ENCODE measurements at places on chromosomes 3 and 15.
A peak's percentile ranks its signal among the peaks of the same experiment; 100 is the strongest.

GRCh38 chr3:71978150-71978721 is 193.3 kb upstream of the PROK2 start:
- DNase-seq: peak; percentile 70

GRCh38 chr3:12966847-12967605 is 106.2 kb downstream of the IQSEC1 start:
- peak; percentile 24 for DNase-seq

GRCh38 chr3:133928903-133929607 is 33.4 kb upstream of the RAB6B start:
- DNase-seq: no peak

DNA sequence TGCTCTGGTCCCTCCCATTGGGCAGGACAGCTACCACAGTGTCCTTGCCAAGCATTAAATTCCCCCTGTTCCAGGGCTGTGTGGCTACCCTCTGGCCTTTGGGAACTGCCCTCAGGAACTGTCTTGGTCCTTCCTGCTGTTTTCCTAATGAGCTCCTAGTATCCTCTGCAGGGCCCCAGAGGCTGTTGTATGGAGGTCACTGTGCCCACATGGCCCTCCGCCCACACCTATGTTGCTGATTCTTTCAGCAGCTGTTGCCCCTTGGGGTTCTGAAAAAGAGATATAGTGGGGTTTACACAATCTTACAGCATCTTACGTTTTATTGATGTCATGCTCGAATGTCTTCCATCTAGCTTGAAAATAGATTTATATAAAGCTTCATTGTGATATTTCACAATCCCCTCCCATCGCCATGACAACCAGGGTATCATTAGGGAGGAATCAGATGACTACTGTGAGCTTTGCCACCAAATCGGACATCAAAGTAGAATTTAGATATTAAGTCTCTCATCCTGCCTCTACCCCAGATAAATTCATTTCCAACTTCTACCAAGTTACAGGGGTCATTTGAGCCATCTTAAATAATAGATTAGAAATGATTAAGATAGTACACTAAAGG is 97.1 kb upstream of the NR2E3 start:
- DNase-seq: no peak

DNA sequence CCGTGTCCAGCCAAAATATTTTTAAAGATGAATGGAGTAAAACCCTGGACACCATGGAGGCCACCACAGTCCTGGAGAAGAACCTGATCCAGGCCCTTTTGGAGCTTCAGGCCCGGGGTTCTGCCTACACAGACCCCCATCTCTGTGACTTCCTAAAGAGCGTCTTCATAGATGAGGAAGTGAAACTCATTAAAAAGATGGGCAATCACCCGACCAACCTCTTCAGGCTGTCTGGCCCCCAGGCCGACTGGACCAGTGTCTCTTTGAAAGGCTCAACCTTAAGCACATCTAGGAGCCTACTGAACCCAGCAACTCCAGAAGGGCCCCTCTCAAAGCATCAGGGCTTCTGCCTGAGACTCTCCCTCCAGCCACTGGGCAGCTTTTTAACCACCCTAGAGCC is 107.9 kb upstream of the FAM174B start:
- DNase-seq: no peak

- DNase-seq: no peak
These were observed 10.1 kb upstream of the CAPN3 start for GRCh38 chr15:42349186-42349585.

GRCh38 chr3:40608091-40608490 is 83.3 kb downstream of the ZNF621 start:
- DNase-seq: no peak

DNA sequence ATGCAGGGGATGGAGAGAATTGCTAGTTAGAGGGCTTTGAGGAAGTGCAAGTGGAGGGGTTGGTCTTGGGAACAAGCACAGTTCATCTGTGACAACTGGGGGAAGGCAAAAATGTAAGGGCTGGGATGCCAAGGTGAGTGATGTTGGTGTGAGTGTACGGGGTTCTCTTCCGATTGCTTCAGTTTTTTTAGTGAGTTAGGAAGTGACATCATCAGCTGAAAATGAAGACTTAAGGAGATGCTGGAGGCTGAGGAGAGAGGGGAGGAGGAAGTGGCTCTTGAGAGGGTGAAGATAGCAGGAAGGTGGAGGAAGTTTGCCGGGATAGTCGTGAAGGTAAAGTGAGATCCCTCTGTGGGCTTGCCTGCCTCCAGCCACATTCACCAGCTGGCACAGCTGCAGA is 12.7 kb downstream of the TICRR start:
- no peak for DNase-seq

GRCh38 chr3:107426223-107426622 is 49.0 kb downstream of the CCDC54 start:
- no peak for DNase-seq

GRCh38 chr3:193819117-193820010 is 226.4 kb downstream of the OPA1 start:
- no peak for DNase-seq

- no peak for DNase-seq
These were observed 11.0 kb upstream of the GHRL start for GRCh38 chr3:10303785-10304184.

DNA sequence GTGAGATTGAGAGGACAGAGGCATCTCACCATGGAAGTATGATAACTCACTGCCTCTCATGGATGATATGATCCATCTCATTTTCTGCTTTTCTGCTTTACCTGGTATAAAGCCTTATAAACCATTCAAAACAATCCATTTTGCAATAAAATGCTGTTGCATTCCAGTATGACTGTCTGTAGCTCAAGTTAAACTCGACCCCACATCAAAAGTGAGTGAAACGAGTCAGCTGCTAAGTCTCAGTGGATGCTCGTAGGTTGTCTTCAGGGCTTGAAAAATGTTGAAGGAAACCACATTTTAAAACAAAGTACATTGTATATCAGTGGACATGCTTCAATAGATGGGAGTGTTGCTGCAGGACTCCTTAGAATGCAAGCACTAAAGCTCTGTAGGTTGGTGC is 839.0 kb downstream of the TUSC7 start:
- DNase-seq: no peak

- no peak for DNase-seq
These were observed 45.2 kb upstream of the POLG start for GRCh38 chr15:89379818-89380217.

GRCh38 chr3:37308247-37308646 is 133.9 kb upstream of the LRRFIP2 start:
- DNase-seq: no peak

DNA sequence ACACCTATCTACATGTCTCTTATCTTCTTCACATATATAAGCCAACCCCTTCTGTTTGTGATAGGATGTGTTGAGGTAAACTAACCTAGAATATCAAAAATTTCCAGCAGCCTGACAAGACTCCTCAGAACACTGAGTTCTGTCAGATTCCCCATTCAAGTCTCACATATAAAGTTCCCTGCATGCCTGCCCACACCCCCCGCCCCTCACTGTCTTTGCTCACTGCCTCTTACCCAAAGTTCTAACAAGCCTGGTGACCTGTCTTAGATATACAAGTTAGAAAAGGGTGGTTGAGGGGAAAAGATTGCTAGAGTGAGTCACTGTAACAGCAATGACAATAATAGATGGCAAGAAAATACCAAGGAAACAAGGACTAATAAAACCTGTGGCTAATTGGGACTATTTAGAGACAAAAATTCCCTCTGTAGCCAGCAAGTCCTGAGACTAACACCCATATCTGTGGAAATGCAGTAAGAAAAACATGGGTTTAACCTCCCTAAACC is 40.1 kb downstream of the FBXO22 start:
- DNase-seq: peak; percentile 21

GRCh38 chr3:27869152-27869551 is 147.0 kb upstream of the EOMES start:
- no peak for DNase-seq

DNA sequence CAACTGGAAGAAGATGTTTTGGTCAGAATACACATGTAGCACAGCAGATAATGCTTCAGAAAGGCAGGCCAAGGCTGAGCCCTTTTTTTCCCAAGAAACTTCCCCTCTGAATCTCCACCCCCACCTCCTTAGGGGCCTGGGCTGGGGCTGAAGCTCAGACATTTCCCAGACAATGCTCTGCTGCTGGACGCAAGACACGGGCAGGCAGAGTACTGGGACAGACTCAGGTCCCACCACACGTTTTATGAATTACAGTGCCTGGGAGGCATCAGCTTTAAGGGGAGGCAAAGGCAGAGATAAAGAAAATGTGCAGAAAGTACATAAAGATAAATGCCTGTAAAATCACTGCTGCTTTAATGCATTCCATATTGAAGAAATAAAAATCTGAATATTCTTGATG is 479.4 kb downstream of the ERC2 start:
- DNase-seq: no peak

GRCh38 chr3:142445816-142446254 is 2.0 kb downstream of the XRN1 start:
- DNase-seq: no peak

DNA sequence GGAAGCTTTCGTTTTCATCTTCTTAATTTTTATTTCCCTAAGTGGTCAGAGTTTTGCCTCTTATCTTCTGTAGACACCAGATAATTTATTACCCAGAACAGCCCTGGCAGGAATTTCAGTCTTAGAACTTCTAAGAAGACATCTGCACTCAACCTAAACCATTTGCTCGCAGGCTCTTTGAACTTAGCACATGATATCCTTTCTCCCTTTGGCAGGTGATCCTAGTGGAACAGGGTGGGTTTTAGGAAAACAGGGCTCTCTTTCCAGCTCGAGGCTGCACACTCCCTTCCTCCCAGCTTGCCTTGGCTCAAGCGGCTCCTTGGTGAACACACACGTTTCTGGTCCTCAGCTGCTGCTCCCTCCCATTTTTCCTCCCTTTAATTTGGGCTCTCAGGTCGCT is 116.5 kb downstream of the THSD4 start:
- no peak for DNase-seq

DNA sequence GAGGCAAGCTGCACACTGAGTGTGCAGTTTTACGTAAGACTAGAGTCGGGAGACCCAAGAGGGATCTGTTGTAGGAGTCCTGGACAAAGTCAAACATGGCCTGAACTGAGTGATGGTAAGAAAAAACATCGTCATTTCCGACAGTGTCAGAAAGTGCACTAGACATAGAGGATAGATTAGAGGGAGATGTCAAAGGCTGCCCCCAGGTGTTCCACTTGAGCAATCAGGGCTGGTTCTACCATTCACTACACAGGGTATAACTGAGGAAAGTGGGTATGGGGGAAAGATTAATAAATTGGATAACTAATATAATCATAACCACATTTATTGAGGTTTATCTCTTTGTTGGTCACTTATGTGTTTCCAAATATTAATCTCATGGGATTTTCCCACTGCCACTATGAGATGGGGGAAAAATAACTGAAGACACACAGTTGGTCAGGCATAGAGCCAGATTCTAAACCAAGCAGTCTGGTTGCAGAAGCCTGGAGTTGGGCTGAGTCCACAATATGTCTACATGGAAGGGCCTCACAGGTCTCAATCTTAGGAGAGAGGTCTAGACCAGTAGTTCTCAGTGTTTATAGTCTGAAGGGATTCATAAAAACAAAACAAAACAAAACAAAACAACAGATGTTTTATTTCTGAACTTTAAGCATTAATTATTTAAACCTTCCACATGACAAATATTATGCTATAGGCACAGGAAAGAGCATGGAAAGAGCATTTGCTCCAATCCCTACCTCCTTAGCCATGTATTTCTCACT is 766.5 kb downstream of the NTRK3 start:
- DNase-seq: no peak

- DNase-seq: no peak
These were observed 272.5 kb upstream of the ARHGEF26 start for GRCh38 chr3:153848702-153849101.

GRCh38 chr3:194740859-194741491 is 55.3 kb downstream of the FAM43A start:
- DNase-seq: peak; percentile 95

DNA sequence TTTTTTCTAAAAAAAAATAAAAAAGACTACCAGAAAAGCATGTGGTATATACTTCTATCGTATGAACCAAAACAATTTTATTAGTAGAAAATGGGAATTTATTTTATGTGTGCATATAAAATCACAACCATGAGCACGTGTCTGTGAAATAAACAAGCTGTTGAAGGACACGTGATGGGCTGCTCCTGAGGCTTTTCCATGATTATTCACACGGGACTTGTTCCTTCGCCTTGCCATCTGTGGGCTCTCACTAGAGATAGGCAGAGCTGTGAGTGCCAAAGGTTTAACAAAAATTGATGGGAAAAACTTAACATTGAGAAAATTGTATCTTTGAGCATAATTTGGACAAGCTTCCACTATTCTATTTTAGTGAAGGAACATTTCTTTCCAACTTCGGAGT is 12.4 kb upstream of the ETV5 start:
- no peak for DNase-seq

- DNase-seq: no peak
These were observed 315.2 kb upstream of the ROBO2 start for GRCh38 chr3:76724706-76725105.

GRCh38 chr15:68695061-68695595 is 116.3 kb downstream of the CORO2B start:
- no peak for DNase-seq

GRCh38 chr3:188506446-188506845 is 352.5 kb downstream of the LPP start:
- DNase-seq: no peak

GRCh38 chr3:40299721-40300335 is 9.7 kb upstream of the EIF1B start:
- no peak for DNase-seq

DNA sequence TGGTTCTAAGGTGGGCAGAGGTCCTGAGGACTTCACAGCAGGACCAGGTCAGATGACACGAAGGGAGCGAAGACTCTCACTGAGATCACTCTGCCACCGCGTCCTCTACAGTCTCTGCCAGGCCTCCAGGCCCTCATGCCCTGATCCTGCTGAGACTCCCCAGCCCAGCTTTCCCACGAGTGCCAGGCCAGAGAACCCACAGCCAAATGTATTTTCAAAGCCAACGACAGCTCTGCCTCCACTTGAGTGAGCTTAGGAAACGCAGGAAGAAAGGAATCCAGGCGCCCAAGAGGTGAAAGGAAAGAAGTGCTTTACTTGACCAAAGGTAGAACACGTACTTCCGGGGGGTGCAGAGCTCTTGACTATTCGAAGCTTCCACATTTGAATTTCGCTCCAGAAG is 275.0 kb downstream of the XXYLT1 start:
- DNase-seq: no peak

DNA sequence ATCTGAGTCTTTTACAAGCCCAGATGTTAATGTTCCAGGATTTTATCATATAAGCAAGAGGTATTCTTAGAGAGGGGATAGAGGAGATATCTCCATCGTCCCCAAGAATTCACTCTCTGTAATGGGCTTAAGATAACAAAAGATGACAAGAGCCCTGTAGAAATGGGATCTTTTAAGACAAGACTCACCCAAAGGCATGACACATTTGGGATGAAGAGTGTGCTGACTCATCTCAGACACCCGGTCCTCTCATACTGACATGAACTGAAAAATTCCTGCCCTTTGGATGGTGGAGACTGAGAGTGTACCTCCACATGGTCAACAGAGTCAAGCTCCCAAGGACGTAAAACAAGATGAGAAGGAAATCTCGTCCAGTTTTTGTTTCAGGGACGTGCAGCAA is 11.0 kb downstream of the LEKR1 start:
- DNase-seq: no peak
